Pancreas (tissue), 10 donors: ENCODE measurements at places on chromosomes 6 and 20. TPM values are rescaled to one million over a fixed set of nuclear protein-coding genes. Genes with fewer than 3 reads are reported as not detected.

GRCh38 chr6:97275804-97276203 lies 7.2 kb downstream of the MMS22L start:
- no peak for DNase-seq

Gene IRF4
- 0.09 TPM for total RNA-seq

- no peak for DNase-seq
Observed at GRCh38 chr6:117465691-117466090, 16.8 kb upstream of the DCBLD1 start.

DNA sequence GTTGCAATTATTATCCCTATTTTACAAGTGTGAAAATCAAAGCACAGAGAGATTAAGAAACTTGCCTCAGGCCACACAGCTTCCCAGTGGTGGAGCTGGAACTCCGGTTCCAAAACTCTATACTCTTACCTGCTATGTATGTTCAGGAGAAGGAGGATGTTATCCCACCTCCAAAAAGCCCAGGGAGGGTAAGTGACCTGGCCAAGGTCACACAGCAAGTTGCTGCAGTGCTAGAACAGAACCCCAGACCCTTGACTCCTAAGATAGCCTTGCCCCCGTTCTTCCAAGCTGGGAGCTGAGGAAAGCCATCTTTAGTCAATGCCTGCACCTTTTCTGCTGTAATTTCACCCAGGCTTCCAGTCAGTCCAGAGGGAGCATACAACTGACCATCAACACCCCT lies 42.3 kb downstream of the BPIFB1 start:
- no peak for DNase-seq

Gene FHL5
- total RNA-seq, result 4.2 TPM

Gene CCN6
- not detected for total RNA-seq
